ENCODE measurements at places on chromosomes 16 and 17.

DNA sequence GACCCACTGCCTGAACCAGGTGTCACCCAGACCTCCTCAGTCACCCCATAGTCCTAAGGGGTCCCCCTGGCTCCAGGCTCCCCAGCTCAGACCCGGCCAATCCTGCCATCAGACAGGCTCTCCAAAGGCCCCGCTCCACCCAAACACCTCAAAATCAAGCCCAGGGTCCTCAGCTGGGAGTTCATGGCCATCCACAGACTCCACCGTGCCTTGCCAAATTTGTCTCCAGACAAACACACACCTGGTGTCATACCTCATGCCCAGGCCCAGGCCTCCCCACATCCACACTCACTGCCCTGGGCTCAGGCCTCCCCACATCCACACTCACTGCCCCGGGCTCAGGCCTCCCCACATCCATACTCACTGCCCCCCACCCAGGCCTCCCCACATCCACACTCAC lies 12.5 kb downstream of the RPH3AL start:
- no peak for DNase-seq

DNA sequence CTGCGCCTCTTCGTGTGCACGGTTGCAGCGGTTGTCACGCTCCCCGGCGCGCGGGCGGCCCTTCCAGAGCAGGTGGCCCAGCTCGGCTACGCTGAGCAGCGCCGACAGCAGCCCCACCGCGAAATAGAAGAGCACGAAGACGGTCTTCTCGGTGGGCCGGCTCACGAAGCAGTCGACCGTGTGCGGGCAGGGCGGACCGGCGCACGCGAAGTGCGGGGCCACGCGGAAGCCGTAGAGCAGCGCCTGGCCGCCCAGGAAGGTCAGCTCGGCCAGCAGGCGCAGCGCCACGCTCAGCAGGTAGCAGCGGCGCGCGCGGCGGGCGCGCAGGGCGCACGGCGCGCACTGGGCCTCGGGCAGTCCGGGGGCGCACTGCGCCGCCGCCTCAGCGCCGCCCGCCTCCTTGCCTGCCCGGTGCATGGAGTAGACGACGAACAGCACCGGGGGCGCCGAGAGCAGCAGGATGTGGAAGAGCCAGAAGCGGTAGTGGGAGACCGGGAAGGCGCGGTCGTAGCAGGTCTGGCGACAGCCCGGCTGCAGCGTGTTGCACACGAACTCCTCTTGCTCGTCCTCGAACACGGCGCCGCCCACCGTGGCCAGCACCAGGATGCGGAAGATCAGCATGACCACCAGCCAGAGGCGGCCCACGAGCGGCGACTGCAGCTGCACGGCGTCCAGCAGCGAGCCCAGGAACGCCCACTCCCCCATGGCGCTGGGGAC lies 1.3 kb downstream of the GJD3 start:
- DNase-seq, result peak; percentile 32

GRCh38 chr16:21645261-21645721 lies 7.1 kb downstream of the IGSF6 start:
- DNase-seq, result no peak

- no peak for DNase-seq
Measured at GRCh38 chr17:76845541-76846017, 22.6 kb upstream of the MGAT5B start.

- DNase-seq, result no peak
Measured at GRCh38 chr17:27849474-27850185, 43.5 kb downstream of the LYRM9 start.

DNA sequence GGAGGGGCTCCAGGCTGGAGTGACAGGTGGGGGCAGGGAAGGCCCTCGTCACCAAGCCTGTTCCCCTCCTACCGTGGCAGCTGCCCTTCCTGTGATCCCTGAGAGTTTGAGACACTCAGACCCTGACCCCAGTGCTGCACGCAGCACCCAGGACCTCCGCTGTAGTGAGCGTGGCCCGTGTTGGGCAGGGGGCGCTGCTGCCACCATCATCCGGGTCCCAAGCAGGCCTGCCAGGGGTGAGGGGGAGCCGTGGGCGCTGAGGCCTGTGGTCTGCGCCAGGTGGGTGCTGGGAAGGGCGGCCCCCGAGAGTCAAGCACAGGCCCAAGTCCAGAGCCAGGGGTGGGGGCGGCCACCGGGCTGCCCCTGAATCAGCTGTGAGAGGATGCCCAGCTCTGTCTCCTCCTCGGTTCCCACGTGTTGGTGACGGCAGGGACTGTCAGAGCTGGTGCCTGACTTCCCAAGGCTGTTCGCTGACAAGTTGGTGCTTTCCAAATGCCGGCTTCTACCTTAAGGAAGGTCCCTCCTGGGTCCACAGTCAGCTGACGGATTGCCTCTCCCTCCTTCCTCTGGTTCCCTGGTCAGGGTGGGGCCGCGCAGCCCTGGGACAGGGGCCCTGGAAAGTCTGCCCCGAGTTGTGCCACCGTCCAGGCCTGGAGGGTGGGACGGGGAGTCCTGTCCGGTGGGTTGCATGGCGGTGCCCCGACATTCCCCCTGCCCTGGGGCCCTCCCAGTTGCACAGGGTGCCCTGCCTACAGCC lies 31.1 kb downstream of the TPSG1 start:
- no peak for DNase-seq

DNA sequence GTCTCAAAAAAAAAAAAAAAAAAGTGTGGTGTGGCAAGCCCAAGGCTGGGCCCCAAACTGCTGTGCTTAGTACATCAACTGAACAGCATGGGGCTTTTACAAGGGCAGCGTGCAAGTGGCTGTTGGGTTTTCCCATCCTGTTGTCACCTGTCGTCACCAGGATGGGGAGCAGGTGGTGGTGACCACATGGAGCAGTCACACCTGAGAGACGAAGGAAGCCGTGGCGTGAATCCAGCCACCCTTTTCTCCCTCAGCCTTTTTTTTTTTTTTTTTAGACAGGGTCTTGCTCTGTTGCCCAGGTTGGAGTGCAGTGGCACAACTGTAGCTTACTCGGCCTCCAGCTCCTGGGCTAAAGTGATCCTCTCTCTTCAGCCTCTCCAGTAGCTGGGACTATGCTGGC lies 4.1 kb upstream of the MRPL58 start:
- DNase-seq, result no peak

DNA sequence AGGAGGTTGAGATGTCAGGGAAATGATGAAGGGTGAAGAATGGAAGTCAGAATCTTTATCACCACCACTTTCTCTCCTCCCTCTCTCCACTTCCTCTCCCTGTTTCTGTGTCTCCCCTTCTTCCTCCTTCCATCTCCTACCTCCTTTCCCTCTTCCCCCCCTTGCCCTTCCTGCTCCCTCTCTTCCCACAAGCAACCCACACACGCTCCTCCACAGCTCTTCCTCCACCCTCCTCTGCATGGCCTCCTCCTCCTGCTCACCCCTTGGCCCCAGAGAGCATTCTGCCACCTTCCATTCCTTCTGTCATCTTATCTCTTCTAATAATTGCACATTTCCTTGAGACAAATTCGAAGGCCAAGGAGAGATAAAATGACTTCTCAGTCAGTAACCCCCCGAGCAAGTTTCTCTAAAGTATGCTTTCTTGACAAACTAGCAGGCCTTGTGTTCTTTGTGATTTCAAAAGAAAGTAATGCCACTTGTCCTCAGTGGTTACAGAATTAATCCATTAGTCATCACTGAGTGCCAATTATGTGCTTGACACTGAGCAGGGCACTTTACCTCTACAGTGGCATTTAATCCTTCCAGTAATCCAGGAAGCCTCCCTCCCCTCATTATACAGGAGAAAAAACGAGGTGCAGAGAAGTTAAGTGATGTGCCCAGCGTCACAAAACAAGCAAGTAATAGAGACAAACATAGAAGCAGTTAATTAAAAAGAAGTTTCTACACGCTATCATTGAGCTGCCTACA lies 72.3 kb upstream of the CCL1 start:
- no peak for DNase-seq

DNA sequence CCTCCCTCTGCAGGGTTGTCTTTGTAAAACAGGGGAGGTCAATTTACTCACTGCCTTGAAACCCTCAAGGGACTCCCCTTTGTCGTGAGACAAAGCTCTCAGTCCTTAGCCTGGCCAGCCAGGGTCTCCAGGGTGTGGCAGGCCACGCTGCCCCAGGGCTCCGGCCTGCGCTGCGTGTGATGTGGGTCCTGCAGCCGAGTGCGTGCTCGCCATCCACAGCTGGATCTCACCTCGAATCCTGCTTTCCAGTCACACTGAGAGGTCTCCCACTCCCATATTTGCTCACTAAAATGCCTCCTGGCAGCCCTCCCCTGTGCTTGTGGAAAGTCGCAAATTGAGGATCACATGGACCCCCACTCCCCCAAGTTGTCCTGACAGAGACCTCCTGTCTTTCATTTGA lies 10.0 kb upstream of the CLEC18C start:
- DNase-seq, result no peak

GRCh38 chr17:18990331-18990730 lies 14.2 kb downstream of the FAM83G start:
- DNase-seq, result no peak

GRCh38 chr17:44005527-44006271 lies 1.3 kb downstream of the NAGS start:
- peak; percentile 50 for DNase-seq

GRCh38 chr17:35086931-35087573 lies 23.5 kb upstream of the RFFL start:
- no peak for DNase-seq

GRCh38 chr17:5424909-5425308 lies 4.9 kb downstream of the RPAIN start:
- no peak for DNase-seq

- DNase-seq, result peak; percentile 77
Measured at GRCh38 chr17:13306310-13306962, 288.6 kb upstream of the ELAC2 start.

DNA sequence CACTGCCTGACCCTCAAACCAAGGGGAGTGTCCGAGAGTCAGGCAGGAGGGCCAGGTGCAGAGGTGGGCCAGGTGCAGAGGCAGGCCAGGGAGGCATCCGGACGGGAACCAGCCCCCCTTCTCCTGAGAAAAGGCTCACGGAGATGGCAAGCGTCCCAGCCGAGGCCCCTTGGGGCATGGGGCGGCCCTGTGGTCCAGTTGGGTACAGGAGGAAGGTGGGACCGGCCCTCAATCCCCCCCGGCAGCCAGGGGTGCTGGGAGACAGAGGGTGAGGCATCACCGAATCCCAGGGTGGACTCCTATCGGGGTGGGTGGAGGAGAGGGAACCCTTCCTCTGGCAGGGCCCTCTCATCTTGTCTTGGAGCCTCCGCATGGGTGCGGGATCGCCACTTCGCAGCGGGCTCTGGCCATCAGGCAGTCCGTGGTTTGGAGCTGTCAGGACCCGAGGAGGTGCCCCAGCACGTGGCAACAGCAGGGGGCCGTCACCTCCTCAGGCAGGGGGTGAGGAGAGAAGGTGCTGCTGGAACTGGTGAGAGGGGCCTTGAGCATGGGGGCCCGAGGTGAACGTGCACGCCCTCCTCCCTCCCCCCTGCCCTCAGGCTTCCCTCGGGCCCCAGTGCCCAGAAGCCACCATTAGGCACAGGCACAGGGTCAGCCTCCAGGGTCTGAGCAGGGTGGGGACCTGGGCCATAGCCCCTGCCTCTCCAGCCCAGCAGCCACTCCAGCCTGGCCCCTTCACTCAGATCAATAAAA lies 38.7 kb upstream of the SLC38A10 start:
- DNase-seq, result no peak

DNA sequence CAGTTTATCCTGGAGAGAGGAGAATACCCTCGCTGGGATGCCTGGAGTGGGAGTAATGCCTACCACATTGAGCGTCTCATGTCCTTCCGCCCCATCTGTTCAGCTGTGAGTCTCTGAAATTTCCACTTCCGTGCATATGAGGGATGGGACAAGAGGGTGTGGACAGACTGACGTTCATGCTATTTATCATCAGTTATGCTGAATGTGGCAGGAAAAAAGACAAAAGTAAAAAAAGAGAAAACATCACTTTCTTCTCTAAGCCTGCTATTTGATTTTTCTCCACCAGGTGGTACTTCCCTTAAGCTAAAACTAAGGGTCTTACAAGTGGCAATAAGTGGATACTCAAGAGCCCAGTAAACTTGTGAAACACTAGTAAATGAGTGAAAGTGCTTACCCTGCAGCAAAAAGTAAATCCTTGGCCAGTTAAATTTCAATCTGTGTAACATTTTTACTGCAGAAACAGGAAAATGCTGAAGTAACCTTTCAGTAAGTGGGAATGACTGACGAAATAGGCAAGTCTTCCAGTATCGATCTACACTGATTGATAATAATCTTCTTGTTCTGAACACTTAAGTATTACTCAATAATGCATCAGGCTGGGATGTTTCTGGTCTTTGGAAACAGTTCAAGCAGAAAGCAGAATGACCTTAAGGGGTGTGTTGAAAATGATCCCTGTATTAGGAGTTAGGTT lies 5.6 kb downstream of the CRYBA1 start:
- peak; percentile 17 for DNase-seq

- DNase-seq, result no peak
Measured at GRCh38 chr17:27542841-27543463, 86.7 kb downstream of the KSR1 start.
